ENCODE measurements at places on chromosomes 5 and 9. TPM values are rescaled to one million over a fixed set of nuclear protein-coding genes. Genes with fewer than 3 reads are reported as not detected.

DNA sequence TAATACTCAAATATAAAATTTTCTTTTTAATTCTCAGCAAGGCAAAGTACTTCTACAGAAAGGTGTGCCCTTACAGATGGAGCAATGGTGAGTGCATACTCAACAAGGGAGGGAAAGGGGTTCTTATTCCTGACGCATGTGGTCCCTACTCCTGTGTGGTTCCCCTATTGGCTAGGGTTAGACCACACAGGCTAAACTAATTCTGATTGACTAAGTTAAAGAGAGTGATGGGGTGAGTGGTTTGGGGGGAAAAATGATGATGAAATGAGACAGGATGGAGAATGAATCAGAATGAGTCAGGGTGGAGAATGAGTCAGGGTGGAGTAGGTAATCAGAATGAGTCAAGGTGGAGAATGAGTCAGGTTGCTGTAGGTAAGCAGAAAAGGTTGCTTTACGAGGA is 22.9 kb upstream of the HMGCS1 start:
- no peak for DNase-seq

- DNase-seq = no peak
Observed at GRCh38 chr9:112765281-112765680, 14.7 kb downstream of the SNX30 start.

GRCh38 chr5:140700177-140701144 is at the start of gene ZMAT2:
Gene ZMAT2 (plus strand): TSS chr5:140700447. CDS start chr5:140700461, 14 bp downstream.
- DNase-seq = peak; percentile 98

GRCh38 chr5:95134326-95134725 is 150.6 kb downstream of the MCTP1 start:
- DNase-seq = no peak

- DNase-seq = no peak
Observed at GRCh38 chr9:98568909-98569469, 139.7 kb downstream of the GABBR2 start.

- peak; percentile 3 for DNase-seq
Observed at GRCh38 chr9:24698881-24699518, 153.3 kb upstream of the IZUMO3 start.

GRCh38 chr5:160029004-160029403 is 20.1 kb downstream of the TTC1 start:
- DNase-seq = no peak

Gene GABRA6
- total RNA-seq = 0.14 TPM

- no peak for DNase-seq
Observed at GRCh38 chr5:177307544-177308363, 3.9 kb downstream of the MXD3 start.

- DNase-seq = peak; percentile 73
Observed at GRCh38 chr9:109440797-109441287, 57.3 kb downstream of the PTPN3 start.

DNA sequence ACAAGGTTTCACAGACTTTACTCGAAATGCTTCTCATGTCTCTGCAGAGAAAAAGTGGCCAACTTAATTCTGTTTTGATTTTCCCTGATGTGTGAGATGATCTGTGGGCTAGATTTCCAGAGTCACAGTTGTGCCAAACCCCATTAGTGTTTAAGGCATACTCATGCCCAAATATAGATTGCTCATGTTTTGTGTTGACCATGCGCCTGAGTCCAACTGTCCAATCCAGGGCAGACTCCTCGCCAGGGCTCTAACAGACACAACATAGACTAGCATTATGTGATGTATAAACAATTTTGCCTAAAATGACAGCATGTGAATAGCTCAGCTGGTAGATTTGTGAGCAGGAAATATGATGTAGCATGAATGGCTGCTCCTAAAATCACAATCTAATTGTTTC is 128.1 kb downstream of the PRDM6 start:
- no peak for DNase-seq

DNA sequence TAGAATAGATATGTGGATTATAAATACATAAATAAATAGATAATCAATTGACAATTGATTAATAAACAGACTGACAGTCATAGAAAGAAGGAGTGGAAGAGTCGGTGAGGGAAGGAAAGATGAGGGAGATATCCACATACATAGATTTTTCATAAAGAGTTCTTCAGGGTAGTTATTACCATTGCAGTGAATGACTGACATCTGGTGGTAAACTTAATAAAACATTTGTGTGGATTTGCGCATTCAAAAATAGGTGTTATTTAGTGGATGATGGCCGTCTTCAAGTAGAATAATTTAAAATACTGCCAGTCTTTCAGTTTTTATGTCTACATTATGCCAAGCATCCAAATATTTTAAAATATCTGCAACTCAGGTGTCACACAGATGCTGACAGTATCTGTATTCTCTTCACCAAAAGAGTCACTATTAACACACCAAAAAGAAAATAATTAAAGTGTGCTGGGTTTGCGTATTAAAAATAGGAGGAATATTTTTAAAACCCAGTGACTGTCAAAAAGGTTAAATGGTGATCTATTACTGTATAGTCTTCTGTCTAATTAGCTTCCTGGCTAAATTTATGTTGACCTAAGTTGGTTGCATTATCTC is 78.8 kb downstream of the GIN1 start:
- DNase-seq = peak; percentile 50

Gene SAPCD2
- 5.9 TPM for total RNA-seq

Gene MELK
- 78.6 TPM for total RNA-seq

GRCh38 chr5:153629027-153629895 is 138.8 kb downstream of the GRIA1 start:
- DNase-seq = peak; percentile 77

Gene ST6GALNAC6
- total RNA-seq = 14.8 TPM

GRCh38 chr5:110053824-110054223 is 364.1 kb downstream of the MAN2A1 start:
- no peak for DNase-seq

Measured in H4 (cell line).